ENCODE measurements at places on chromosomes 4 and X. TPM values are rescaled to one million over a fixed set of nuclear protein-coding genes. Genes with fewer than 3 reads are reported as not detected.

The MEPE gene
- total RNA-seq: not detected

The NR0B1 gene
- total RNA-seq: not detected

The GLUD2 gene
- 2.9 TPM for total RNA-seq

The RRH gene
- not detected for total RNA-seq

The DCAF4L1 gene
- not detected for total RNA-seq

The LRCH2 gene
- 8.4 TPM for total RNA-seq

The CHRNA9 gene
- total RNA-seq: 0.16 TPM

The MAB21L2 gene
- 5.4 TPM for total RNA-seq

The SLC4A4 gene
- total RNA-seq: 0.85 TPM

The ATP2B3 gene
- 0.16 TPM for total RNA-seq

The SULT1B1 gene
- total RNA-seq: under 0.01 TPM

The SEC24B gene
- 24.3 TPM for total RNA-seq

The NSG1 gene
- 0.73 TPM for total RNA-seq

The SSX4B gene
- not detected for total RNA-seq

The GAGE12J gene
- total RNA-seq: not detected

The ESX1 gene
- not detected for total RNA-seq

The USP51 gene
- 3.6 TPM for total RNA-seq

The C4orf50 gene
- total RNA-seq: not detected

The MAGEA1 gene
- not detected for total RNA-seq

The GLRA2 gene
- not detected for total RNA-seq

The FATE1 gene
- not detected for total RNA-seq

The MRPL1 gene
- 16.9 TPM for total RNA-seq

The DNAJB14 gene
- total RNA-seq: 43.3 TPM

The MAGEA6 gene
- total RNA-seq: not detected

The HELT gene
- total RNA-seq: not detected

The XPNPEP2 gene
- total RNA-seq: 9.9 TPM

The FHIP1A gene
- total RNA-seq: 0.85 TPM

The GAB1 gene
- total RNA-seq: 14.9 TPM

The VSIG1 gene
- total RNA-seq: not detected

The TCEAL6 gene
- total RNA-seq: not detected

The FGA gene
- not detected for total RNA-seq

The TRMT10A gene
- total RNA-seq: 5.6 TPM

The SASH3 gene
- total RNA-seq: not detected

The ASB11 gene
- not detected for total RNA-seq

The ADGRG2 gene
- total RNA-seq: 0.16 TPM

The HSFX2 gene
- total RNA-seq: not detected

The FRMPD4 gene
- total RNA-seq: 0.24 TPM

The SPOCK3 gene
- not detected for total RNA-seq

The PNMA6A gene
- 4.4 TPM for total RNA-seq

The ITM2A gene
- total RNA-seq: 0.32 TPM

The P2RY4 gene
- total RNA-seq: not detected

The SATL1 gene
- not detected for total RNA-seq

The PPP4R3C gene
- not detected for total RNA-seq

The NPY1R gene
- total RNA-seq: not detected
